Panc1 (cell line): ENCODE measurements at places on chromosomes 1 and 21.

- H3K27ac ChIP-seq = no peak overlapping the region
- H3K27me3 ChIP-seq = no peaks in the 10 kb centered on the region
- no peak for DNase-seq
- H3K4me1 ChIP-seq = no peaks in the 10 kb centered on the region
- H3K4me3 ChIP-seq = no peak overlapping the region
- no peaks in the 10 kb centered on the region for H3K36me3 ChIP-seq
These were observed 3.4 kb upstream of the HRNR start for GRCh38 chr1:152227310-152227928.

- no peaks in the 10 kb centered on the region for H3K36me3 ChIP-seq
- H3K4me1 ChIP-seq = peaks cover 10% of the 10 kb centered on the region
- H3K4me3 ChIP-seq = no peak overlapping the region
- no peak overlapping the region for H3K27ac ChIP-seq
These were observed 735 bp upstream of the HES3 start for GRCh38 chr1:6243053-6243834.

DNA sequence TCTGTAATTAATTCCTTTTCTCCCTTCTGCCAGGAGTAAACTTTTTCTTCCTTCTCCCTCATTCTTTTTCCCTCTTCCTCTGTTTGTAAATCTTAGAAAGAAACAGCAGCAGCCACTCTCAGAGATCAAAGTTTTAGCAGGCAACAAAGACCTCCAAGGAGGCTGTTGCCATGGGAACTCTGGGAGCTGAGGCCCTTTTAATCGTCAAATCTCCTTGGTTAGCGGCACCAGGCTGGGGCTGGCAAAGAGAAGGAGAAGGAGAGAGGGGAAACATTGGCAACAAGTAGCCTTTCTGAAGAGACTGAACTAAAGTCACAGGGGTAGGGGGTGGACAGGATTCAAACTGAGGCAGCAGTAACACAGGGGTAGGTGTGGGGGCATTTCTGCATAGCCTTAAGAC, 25.2 kb downstream of the ILDR2 start:
- H3K27ac ChIP-seq = no peak overlapping the region
- H3K4me1 ChIP-seq = no peaks in the 10 kb centered on the region
- no peaks in the 10 kb centered on the region for H3K36me3 ChIP-seq
- DNase-seq = no peak
- H3K4me3 ChIP-seq = no peak overlapping the region

DNA sequence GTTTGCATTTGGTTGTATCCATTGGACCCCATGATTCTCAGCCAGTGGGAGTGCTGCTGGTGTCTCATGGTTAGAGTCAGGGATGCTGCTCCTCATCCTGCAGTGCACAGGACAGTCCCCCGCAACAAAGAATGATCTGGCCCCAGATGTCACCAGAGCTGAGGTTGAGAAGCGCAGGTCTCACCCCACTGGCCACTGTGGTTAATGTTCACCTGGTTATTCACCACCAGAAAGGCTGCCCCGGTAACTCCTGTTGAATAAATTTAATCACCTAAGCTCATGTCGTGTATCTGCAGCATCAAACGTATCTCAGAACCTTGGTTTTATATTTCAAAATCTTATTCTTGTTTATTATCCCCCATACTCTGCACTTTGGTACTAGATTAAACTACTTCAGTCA, 75.8 kb downstream of the ATP5PO start:
- no peak overlapping the region for H3K4me3 ChIP-seq
- no peak for DNase-seq
- no peaks in the 10 kb centered on the region for H3K4me1 ChIP-seq
- H3K36me3 ChIP-seq = peaks cover 2% of the 10 kb centered on the region; the same call in 1 of the 2 replicates

DNA sequence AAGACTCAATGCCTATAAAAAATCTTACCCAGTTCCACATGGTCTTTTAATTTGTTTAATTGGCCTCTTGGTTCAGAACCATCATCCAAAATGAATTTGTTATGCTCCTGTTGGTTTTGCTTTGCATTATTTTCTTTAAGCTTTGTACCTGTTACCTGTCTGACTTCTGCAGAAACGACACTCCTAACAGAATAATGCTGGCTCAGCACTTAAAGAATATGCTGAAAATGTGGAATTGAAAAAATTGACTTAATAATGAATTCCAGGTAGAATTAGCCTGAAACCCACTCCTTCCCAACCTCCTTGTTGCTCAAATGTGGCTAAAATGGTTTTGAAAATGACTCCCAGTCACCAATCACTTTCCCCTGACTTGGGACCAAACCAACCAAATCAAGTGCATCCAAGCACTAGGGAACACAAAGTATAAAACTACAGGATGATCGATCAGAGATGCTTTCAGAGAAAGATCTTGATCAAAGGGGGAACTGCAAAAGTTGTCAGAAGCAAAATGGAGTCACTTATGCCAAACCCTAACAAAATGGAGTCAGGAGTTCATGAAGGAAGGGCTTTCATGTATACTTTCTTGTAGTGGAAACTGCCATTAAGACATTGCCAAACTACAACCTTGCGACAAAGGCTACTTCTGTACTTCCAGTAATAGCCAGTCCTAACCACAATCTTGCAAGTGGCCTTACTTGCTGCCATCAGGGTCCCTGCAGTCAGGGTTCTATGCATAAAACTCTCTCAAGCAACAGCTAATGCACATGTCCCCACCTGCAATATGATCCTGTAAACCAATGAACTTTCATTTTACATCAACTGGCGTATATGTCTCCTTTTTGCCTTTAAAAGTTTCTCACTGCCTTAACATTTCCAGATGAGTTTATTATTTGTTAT, 5.4 kb downstream of the GBP7 start:
- H3K36me3 ChIP-seq = no peaks in the 10 kb centered on the region
- H3K4me1 ChIP-seq = no peaks in the 10 kb centered on the region
- no peaks in the 10 kb centered on the region for H3K27me3 ChIP-seq
- H3K4me3 ChIP-seq = no peak overlapping the region

DNA sequence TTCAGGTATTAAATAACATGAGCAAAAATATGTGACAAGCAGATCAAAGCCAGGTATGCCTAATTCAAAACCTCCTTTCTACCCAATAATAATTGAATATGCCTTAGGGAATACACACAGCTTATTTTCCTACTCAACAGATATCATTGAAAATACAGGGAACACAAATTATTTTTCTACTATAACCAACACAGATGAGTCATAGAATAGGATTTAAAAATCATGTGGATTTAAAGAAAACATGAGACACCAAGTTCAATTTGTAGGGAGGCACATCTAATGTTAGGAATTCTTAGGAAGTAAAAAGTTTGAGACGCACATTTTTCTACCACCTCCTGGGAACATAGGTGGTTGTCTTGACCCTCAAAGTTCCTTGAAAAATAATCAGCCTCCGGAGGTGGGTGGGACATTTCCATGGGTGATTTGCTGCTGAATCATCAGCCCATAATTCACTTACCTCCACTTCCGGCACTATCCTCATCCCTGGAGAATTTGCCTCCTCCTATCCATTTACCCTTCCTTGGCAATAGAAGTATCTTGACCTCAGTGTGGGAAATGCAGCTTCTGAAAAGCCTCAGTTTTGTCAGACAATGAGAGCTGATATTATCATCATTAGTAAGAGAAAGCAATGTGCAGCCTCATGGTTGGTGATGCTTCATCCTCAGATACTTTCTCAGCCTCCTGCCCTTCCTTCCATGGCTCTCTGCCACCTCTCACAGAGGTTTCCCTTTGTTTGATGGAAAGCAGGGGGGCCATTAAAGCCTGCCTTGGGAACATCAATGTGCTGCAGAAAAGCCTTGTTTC, 33.5 kb upstream of the RGS4 start:
- no peak for DNase-seq
- no peaks in the 10 kb centered on the region for H3K4me1 ChIP-seq
- H3K27me3 ChIP-seq = no peaks in the 10 kb centered on the region
- no peak overlapping the region for H3K4me3 ChIP-seq

- no peak overlapping the region for H3K27ac ChIP-seq
- no peaks in the 10 kb centered on the region for H3K27me3 ChIP-seq
- H3K36me3 ChIP-seq = no peaks in the 10 kb centered on the region
- H3K4me1 ChIP-seq = no peaks in the 10 kb centered on the region
- no peak for DNase-seq
- no peak overlapping the region for H3K4me3 ChIP-seq
These were observed 29.4 kb downstream of the GJA4 start for GRCh38 chr1:34822202-34822601.

DNA sequence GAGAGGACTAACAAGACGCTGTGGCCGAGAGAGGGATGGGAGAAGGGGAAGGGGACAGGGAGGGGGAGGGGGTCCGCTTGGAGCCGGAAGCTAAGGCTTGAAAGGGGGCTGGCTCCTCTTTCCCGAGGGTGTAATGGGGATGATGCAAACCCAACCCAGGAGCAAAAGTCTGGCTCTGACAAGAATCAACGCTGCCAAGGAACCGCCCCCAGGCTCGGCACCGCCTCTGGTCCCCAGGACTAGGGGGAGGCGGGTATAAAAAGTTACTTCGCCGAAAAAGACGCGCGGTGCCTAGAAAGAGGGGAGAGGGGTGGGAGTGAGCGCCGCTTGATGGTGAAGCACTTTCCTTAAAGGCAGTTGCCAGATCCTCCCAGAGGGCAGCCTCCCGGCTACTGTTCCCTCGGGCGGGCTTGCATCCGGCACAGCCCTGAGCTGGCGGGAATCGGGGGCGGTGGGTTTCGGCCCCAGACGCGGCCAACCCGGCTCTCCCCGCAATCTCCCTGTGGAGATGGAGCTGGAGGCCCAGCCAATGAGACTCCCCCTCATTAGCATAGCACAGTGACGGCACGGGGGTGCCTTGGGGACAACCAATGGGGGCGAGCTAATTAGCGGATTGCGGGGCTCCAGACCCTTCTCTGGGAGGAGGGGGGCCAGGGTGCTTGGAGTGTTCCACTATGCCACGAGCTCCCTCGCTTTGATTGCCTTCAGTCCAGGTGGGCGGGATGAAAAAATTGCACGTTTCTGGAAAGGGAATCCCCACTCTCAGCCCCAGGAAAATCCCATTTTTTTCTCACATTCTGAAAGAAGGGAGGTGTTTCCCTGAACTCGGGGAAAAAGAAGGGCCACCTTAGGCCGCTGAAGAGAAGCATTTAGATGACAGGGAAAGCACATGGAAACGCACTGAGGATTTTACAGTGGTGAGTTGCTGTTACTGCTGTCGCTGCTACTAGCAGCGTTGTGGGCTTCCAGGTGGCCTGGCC, at the start of gene KCNT2:
KCNT2 (minus strand) TSS at position 51 of the 980 bp plus-strand sequence. CDS start 131 bp downstream, outside the sequence.
- no peaks in the 10 kb centered on the region for H3K36me3 ChIP-seq
- no peak for DNase-seq
- H3K27ac ChIP-seq = no peak within 1 kb of the TSS
- peaks cover 5% of the 10 kb centered on the region; the same call in 1 of the 2 replicates for H3K4me1 ChIP-seq
